Epithelial cell of proximal tubule (primary cell): ENCODE measurements at places on chromosomes 1 and 21. TPM values are rescaled to one million over a fixed set of nuclear protein-coding genes. Genes with fewer than 3 reads are reported as not detected.

Gene KCNK2
- not detected in 2 replicates for total RNA-seq

GRCh38 chr1:54904476-54905048 lies 17.6 kb upstream of the DHCR24 start:
- DNase-seq: peak; percentile 98

DNA sequence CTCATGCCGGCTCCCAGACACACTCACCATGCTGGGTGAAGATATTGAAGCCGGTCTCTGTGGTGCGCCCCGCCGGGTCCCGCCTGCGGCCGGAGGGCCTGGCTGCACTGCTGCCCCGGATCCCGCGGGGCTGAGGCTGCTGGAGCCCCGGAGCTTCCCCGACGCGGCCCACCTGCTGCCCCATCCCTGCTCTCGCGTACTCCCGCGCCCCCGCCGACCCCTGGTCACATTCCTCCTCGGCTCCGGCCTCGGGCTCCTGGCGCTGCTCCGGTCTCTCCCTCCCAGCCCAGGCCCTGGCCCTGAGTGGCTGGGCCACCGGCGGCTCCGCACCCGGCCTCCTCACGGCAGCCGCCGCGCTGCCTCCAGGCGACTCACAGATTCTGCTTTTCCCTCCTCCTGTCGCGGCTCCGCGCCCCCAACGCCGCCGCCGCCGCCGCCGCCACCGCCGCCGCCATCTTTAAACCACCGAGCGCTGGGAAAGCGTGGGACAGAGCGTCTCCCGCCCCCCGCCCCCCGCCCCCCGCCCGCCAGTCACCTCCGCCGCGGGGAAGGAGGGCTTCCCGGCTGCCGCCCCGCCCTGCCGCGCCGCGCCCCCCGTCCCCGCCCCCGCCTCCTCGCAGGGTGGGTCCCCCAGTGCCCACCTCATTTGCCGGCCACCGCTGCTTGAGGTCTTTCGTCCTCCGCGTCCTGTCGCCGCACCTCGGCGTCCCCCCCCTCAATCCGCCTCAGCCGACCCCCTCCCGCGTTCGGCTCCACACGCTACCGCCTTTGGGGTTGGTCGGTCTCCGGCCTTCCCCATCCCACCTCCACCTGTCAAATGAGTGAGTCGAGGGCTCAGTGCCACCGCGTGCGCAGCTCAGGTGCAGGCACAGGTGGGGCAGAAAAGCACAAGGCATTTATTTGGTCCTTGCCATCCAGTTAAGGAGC lies at the start of gene ABL2:
TSS of gene ABL2 (minus strand) at position 464 of the 927 bp plus-strand sequence. CDS start at position 184, 280 bp downstream.
- DNase-seq: no peak

Gene LAMC2
- total RNA-seq: 255 and 382 TPM in 2 replicates

DNA sequence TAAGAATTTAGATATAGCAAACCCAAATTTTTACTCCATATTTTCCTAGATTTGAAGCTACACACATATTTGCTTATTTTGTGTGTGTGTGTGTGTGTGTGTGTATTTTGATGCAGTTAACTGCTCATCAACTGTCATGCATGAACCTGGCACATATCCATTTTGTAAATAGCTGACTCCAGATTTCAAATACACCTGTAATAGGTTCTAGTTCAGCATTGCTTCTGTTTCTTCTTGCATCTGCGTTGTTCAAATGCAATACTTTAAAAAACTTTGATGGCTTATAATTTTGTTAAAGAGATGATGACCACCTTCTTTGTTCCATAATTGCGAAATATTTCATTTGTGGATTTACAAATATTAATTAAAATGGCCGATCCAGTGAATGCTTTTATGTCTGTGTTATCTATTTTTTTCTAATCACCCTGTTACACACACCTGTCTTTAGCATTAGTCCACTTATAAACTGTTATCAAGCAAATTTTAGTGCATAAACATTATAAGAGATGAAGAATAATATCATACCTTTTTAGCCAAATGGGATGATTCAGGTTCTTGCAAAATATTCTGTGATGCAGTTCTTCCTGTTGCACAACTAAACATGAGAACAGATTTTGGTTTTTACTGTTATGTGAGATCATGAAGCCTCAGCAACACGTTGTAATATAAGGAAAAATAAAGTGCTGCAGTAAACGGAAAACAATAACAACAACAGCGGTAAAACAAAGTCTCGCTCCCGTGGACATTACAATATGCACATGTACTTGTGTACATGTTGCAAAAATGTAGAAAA lies 12.7 kb upstream of the S100A11 start:
- no peak for DNase-seq

GRCh38 chr1:232610192-232610901 lies 19.6 kb downstream of the SIPA1L2 start:
- no peak for DNase-seq

- no peak for DNase-seq
These were observed 181.0 kb upstream of the ARHGEF16 start for GRCh38 chr1:3273447-3273846.

DNA sequence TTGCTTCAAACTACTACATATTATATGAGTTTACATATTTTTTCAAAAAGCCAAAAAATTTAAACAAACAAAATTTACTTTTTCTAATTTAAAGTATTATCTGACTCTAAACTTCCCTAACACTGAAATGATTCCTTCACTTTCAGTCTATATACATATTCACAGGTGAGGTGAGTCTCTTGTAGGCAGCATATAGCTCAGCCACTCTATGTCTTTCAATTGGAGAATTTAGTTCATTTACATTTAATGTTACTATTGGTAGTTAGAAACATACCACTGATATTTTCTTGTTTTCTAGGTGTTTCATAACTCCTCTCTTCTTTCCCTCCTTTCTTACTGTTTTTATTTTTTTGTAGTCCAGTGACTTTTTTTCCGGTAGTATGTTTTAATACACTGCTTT lies 387.1 kb downstream of the MRPL39 start:
- DNase-seq: no peak

DNA sequence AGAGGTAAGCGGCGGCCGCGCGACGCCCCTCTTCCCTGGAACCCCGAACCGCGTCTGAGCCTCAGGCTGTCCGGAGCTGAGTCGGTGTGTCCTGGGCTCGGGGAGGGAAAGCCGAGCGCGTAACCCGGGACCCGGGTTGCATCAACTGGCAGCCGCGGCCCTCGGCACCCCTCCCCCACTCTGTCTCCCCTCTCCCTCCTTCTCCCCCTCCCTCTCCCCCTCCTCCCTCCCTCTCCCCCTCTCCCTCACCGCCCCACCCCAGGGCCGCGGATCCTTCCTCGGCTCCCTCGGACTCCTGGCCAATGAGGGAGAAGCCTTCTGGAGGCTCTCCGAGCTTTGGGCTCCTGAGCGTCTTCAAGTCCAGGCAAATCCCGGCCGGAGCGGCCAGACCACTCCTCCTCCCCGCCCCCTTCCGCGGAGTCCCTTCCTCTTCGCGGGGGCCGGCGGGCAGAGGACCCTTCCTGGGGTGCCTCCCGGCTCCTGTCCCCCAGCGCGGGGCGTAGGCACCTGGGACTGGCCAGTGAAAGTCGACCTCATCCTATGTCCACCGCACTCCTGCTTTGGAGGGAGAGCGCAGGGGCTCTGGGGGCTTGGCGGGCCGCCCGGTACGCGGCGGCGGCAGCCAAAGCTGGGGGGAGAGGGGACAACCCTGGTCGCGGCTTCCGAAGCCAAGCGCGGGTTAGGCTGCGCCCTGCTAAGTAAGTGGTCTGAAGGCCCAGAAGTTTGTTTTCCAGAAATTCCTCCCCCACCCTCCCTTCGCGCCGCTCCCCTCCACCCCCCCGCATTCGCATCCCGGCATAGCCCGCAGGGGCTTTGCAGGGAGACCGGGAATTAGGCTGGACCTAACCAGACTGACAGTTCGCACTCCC lies 850 bp downstream of the SESN2 start:
- no peak for DNase-seq

- no peak for DNase-seq
These were observed 16.6 kb downstream of the SLC1A7 start for GRCh38 chr1:53125623-53126360.

Gene CD48
- not detected in 2 replicates for total RNA-seq

Gene PIGR
- total RNA-seq: 0.06 TPM in 1 of 2 replicates, not detected in the other

- DNase-seq: no peak
These were observed 32.6 kb upstream of the TLR5 start for GRCh38 chr1:223175633-223176032.

- no peak for DNase-seq
These were observed 25.8 kb downstream of the SLC5A9 start for GRCh38 chr1:48248356-48248755.

- no peak for DNase-seq
These were observed 4.9 kb downstream of the CDA start for GRCh38 chr1:20593756-20594155.
